ENCODE measurements at places on chromosomes 16 and 17.

- no peak for DNase-seq
Measured at GRCh38 chr17:57279432-57279831, 23.1 kb downstream of the MSI2 start.

DNA sequence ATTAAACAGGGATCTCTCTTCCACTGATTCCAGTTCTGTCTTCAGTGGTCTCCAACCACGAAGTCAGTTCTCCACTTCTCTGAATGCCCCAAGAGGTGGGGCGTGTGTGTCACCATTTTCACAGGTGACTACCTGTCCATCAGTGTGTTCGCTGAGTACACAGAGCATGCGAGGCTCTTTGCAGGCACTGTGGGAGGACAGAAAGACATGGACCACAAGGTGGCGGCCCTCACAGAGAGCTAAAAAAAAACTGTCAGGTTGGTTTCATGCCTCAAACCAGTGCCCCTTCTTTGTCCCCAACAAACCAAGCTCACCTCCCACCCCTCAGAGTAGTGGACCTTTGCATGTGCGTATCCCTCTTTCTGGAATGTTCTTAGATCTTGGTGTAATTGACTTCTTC lies 13.8 kb downstream of the EMP2 start:
- no peak for DNase-seq

- no peak for DNase-seq
Measured at GRCh38 chr16:6548507-6548906, 784.1 kb upstream of the RBFOX1 start.

DNA sequence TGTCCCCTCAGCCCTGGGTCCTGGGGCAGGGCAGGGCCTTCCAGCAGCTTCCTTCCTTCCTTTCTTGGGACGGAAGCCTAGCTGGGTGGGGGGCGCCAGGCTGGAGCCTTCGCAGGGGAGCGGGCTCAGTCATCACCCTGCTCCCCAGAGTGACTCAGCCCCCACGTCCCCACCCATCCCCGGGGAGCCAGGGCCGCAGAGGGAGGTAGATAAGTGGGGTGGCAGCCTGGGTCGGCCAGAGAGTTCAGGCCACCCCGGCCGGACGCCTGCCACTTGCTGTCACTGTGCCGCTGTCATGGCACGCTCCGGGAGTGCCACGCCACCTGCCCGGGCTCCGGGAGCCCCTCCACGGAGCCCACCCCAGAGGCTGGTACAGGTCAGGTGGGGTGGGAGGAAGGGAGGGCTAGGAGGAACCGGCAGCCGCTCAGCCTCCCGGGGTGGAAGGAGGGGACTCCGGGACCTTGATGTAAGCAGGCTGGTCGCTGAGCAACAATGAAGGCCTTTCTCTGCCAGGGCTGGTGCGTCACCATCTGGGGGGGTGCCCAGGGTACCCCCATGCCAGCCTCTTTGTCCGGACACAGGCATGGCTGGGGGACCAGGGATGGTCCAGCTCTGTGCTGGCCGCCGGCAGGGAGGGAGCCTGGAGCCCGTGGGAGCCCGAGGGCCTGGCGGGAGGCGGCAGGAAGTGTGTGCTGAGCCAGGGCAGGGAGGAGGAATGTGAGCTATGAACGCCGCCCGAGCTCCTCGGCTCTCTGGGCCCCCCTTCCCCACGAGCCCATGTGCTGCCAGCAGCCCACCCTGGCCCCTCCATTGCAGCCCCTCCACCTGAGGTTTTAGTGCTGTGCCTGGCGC lies 6.6 kb downstream of the NHERF2 start:
- no peak for DNase-seq

Data from stimulated activated CD8-positive, alpha-beta memory T cell treated with anti-CD3 and anti-CD28 coated beads, Interleukin-7, amount 100 ng/mL, for 48 hours (primary cell).